ENCODE measurements at places on chromosomes 13 and 19.

GRCh38 chr13:30732046-30732390, 3.3 kb upstream of the ALOX5AP start:
- no peak for DNase-seq

GRCh38 chr13:41842036-41842620, 118.8 kb downstream of the VWA8 start:
- no peak for DNase-seq

GRCh38 chr13:59133903-59134302, 1029.8 kb downstream of the DIAPH3 start:
- DNase-seq = no peak

DNA sequence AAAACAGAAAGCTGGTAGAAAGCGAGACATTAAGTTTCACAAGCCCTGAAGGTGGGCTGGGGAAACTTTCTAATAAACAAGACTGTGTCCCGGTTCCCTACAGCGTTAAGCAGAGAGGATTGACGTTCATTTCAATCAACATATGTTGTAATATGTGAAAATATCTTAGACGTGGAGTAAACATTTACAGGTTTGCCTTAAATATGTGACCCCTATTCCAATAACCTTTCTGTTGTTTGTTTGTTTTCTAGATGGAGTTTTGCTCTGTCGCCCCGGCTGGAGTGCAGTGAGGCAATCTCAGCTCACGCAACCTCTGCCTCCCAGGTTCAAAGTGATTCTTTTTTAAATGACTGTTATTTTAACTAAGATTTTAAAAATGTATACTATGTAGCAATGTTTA, 526.2 kb downstream of the SUCLA2 start:
- no peak for DNase-seq

DNA sequence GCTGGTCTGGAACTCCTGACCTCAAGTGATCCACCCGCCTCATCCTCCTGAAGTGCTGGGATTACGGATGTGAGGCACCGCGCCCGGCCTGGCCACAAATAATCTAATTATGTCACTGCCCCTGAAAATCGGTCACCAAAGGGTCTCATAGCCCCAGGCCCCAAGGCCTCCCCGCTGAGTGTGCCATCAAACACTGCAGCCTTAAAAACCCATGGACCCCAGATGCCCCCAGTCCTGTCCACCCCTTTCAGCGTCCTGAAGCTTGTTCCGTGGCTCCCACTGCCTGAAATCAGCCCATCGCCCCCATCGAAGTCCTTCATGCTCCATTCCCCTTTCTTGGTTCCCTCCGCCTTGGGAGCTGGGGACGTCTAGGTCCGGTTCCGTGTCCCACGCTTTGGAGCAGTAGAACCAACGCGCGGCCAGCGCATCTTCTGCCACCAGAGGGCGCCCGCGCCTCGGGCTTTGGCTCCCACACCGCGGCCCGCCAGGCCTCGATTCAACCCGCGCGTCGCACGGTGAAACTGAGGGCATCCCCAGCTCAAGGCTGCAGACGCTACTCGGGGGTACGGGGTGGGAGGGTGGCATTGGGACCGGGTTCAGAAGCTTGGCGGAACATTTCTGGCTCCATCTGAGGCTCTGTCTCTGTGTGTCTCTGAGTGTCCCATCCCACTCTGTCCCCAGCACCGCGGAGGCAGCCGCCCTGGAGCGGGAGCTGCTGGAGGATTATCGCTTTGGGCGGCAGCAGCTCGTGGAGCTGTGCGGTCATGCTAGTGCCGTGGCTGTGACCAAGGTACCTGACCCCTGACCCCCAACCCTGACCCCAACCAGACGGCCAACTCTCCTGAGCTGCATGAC, 3.5 kb downstream of the YJEFN3 start:
- DNase-seq = peak; percentile 55

DNA sequence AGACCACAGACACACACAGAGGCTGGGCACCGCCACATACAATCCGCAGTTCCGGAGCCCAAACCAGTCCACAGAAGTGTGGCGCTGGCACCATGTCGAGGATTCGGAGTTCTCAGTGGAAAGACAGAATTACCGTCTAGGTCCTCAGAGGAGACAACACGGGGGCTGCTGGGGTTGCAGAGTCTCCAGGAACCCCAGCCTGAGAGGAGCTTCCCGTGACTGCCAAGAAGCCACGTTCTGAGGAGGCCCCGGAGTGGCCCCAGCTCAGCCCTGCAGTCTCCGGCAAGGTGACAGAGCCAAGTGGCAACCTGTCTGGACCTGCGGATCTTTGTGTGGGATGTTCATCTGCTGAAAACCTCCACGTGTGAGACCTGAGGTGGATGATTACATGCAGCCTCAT, 7.3 kb upstream of the ADPRHL1 start:
- no peak for DNase-seq

- DNase-seq = no peak
These were observed 290.5 kb downstream of the RFC3 start for GRCh38 chr13:34108410-34108809.

- DNase-seq = no peak
These were observed 44.3 kb downstream of the BBC3 start for GRCh38 chr19:47186446-47187334.

DNA sequence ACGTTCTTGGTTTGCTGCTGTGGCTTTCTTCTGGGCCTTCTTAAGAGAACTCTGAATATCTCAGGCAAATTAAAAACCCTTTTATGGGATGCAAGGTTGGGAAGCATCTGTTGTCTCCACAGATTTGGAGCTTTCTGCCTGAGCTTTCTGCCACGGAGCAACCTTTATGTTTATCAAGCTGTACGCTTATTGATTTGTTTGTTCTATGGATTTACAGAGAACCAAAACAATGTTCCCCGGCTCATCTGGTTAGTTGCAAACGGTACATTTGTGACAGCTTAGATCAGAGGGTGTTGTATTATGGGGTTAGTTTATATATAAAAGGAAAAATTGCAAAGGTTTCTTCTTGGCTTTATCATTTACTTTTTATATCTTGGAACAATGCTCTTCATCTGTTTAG, 479.6 kb downstream of the DIAPH3 start:
- no peak for DNase-seq

DNA sequence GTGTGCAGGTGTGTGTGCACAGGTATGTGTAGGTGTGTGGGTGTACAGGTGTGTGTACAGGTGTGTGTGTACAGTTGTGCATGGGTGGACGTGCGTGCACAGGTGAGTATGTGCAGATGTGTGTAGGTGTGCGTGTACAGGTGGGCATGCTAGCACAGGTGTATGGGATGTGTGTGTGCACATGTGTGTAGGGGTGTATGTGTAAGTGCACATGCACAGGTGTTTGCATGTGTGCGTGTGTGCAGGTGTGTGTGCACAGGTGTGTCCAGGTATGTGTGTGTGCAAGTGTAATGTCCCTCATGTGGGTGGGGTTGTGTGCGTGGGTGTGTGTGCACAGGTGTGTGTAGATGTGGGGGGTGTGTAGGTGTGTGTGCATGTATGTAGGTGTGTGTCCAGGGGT, 27.5 kb upstream of the TFDP1 start:
- no peak for DNase-seq

GRCh38 chr13:36395280-36395679, 37.0 kb upstream of the CCNA1 start:
- DNase-seq = peak; percentile 44

GRCh38 chr13:44867825-44868224, 121.4 kb downstream of the NUFIP1 start:
- no peak for DNase-seq

DNA sequence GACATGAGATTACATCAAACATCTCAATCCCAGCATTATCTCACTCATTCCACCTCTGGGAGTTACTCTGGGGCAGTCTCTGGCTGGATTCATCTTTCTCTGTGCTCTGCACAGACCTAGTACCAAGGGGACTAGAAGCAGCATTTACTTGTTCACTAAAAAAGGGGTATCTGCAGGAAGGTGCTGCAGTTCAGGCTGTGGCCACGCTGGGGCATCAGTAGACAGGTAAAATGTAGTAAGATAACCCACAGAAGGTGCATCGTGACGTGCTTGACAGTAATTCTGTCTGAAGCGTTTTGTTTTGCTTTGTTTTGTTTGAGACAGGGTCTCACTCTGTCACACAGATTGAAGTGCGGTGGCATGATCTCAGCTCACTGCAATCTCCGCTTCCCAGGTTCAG, 29.3 kb downstream of the ZNF564 start:
- peak; percentile 3 for DNase-seq

- DNase-seq = no peak
These were observed 309.6 kb downstream of the RFC3 start for GRCh38 chr13:34127523-34127922.

GRCh38 chr13:32409001-32409313, 19.0 kb downstream of the N4BP2L1 start:
- DNase-seq = no peak

DNA sequence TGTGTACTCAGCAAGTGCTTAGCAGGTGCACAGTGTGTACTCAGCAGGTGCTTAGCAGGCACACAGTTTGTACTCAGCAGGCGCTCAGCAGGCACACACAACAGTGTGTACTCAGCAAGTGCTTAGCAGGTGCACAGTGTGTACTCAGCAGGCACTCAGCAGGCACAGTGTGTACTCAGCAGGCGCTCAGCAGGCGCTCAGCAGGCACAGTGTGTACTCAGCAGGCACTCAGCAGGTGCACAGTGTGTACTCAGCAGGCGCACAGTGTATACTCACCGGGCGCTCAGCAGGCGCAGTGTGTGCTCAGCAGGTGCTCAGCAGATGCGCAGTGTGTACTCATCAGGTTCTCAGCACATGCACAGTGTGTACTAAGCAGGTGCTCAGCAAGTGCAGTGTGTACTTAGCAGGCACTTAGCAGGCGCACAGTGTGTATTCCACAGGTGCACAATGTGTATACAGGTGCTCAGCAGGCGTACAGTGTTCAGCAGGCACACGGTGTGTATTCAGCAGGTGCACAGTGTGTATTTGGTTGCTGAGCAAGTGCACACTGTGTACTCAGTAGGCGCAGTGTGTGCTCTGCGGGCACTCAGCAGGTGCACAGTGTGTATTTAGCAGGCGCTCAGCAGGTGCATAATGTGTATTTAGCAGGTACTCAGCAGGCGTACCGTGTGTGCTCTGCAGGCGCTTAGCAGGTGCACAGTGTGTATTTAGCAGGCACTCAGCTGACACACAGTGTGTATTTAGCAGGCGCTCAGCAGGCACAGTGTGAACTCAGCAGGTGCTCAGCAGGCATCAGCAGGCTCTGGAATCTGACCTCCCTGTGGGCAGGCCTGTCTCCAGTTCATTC, 15.1 kb downstream of the CRTC1 start:
- DNase-seq = no peak

- no peak for DNase-seq
These were observed 93.8 kb upstream of the CACNA1A start for GRCh38 chr19:13600091-13600490.

GRCh38 chr19:51227326-51227725, 2.4 kb downstream of the CD33 start:
- DNase-seq = no peak

DNA sequence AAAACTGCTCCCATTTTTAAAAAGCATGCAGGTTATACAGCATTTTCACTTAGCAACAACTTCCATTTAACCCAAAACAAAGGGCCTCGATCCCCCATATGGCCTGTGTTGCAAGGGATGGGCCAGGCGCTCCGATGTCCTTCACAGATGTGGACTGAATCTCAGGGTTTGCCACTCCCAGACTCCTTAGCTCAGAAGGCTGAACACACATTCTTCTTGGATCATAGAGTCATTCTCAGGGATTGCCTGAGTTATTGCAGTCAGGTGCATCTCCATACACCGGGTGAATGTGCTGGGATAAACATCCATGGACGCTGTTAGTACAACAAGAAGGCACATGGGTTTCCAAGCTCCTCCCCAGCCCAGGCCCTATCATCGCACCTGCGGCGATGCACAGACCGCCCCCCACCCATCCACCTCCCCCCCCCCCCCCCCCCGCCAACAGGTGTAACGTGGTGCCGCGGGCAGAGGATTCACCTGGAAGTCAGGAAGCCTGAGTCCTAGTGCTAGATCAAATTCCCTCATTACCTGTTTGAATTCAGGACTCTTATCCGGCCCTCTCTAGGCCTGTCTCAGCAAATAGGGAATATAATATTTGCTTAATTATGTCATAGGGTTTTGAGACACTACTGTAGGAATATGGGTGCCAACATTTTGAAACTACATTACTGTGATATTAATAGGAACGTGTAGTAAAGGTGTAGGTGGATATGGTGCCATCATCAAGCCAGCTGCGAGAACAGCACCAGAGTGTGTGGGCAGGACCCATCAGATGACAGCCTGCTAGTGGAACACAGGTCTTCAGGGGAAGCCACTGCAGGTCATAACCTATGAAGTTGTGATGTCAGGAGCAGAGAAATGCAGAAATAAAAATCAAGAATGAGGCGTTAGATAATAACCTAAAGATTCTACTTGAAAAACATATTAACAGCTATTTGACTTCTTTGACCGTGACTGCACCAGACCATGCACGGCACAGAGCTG, 110.9 kb downstream of the SACS start:
- no peak for DNase-seq

DNA sequence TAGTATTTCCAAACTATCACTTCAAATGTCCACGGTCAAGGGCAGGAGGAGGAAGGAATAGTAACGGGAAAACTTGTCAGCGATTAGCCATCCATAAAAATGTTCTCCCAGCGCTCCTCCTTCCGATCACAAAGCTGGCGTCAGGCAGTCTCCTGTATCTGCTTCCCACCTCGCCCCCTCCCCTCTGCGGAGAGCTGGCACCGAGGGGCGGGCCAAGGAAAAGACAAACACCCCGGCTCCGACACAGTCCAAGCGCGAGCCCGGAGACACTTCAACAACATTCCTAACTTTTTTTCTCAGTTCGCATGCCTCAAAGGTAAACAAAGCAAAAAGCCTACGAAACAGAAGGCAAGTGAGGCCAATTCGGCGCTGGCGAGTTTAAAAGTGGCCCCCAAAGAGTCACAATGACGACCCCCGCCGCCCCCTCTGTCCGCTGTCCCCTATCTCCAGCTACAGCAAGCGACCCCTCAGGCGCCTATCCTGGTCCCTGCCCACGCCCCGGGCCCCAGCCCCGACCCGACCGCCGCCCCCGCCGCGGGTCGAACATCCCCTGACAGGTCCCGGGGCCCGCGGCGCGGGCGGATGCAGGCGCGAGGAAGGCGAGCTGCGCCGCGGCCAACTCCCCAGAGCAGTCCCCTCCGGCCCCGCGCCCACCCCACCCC, 736 bp downstream of the SMAD9 start:
- no peak for DNase-seq

GRCh38 chr13:111232191-111232590, 88.3 kb upstream of the TEX29 start:
- DNase-seq = no peak

DNA sequence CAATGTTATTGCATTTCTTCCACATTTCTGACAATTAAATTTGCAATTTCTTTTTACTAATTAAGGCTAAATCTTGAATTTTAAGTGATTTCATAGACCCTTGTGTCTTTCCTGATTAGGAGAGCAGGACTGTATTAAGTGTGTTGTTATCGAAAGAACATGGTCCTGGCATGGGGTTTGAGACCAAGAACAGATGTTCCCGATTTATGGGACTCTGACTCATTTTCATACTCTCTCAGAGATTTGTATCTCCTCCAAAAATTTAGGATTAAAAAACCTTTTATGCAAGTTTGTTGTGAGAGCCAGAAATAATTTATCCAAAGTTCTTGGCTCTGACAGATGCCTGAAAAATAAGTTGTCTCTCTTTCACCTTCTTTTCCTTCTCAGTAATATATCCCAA, 589.3 kb upstream of the ARGLU1 start:
- DNase-seq = no peak

- no peak for DNase-seq
These were observed 3.2 kb downstream of the CPB2 start for GRCh38 chr13:46101484-46102254.
